Activated T-cell treated with anti-CD3 and anti-CD28 coated beads, Interleukin-2, amount 50 U/mL, for 24 hours (primary cell): ENCODE measurements at places on chromosomes 2 and 18.

DNA sequence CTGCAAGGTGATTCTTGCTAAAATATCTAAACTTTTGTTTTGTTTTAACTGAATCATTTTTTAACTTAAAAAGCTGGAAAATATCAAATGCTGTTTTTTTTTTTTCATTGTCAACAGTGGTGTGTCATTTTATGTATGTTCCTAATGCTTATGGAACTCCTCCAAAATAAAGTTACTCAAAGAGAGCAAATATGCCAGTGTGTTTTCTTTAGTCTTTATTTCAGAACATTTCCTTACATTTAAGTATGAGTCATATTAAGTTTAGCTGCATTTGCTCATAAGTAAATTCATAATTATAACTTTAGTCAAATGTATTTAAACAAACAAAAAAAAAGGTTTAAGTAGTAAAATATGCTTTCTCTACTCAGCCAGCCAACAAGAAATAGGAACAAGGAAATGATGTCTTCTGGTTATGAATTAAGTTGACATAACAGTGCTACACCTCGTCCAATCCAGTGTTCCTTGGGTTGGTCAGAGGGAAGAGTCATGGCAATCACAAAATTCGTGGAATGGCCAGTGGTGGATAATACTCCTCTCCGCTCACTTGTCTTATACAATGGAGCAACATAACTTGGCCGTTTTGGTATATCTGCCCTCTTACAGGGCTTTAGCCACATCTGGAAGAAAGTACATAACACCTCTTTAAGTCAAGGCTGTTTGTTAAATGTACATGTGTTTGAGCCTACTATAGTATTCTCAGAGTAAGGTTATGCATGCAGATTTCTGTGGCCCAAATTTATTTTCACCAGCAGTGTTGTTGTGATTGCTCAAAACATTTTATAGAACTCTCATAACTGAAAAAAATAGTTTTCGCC is 80.7 kb downstream of the SLC39A10 start:
- no peak for DNase-seq
- no peak overlapping the region for H3K4me3 ChIP-seq
- no peaks in the 10 kb centered on the region for H3K27me3 ChIP-seq
- H3K4me1 ChIP-seq: no peaks in the 10 kb centered on the region

- peak; percentile 84 for DNase-seq
- no peaks in the 10 kb centered on the region for H3K27me3 ChIP-seq
- H3K36me3 ChIP-seq: no peaks in the 10 kb centered on the region
- H3K27ac ChIP-seq: no peak overlapping the region
These were observed 18.3 kb upstream of the SLC35F6 start for GRCh38 chr2:26745609-26746327.

DNA sequence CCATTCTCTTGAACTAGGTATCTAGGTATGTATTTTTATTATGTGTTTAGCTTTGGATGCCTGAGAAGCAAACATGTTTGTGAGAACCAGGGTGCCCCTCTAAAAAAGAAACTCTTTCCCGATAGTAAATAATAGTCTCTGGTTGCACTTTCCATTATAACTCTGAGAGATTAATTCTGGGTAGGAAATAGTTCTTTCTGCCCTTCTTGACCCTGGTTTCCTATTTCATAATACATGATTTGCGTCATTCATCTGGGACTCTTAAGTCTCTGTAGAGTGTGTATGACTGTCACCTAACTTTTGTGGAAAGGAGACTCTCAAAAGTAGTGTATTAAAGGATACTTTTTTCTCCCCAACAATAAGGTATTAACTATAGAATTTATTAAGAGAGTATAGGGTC is 31.5 kb downstream of the ACSL3 start:
- no peak overlapping the region for H3K4me3 ChIP-seq
- DNase-seq: no peak
- no peaks in the 10 kb centered on the region for H3K27me3 ChIP-seq

- DNase-seq: no peak
- peak overlapping the region; percentile 92 for H3K4me3 ChIP-seq
- H3K27me3 ChIP-seq: no peaks in the 10 kb centered on the region
These were observed 2.4 kb downstream of the HNRNPLL start for GRCh38 chr2:38600242-38600891.

DNA sequence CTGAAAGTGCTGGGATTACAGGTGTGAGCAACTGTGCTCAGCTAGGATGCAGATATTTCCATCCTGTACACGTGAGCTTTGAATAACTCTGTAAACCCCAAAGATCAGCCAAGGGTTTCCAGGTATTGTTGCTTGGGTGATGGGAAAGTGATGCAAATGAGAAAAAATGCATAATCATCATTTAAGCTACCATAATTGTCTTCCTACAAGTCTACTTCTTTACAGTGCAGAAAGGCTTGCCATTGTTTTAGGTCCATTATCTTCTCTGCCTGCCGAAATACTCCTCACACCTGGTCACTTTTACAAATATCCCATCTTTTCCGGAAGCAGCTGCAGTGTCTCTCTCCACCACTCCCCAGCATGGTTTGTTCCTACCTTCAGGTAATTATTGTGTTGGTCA is 259.8 kb upstream of the CCDC68 start:
- H3K27ac ChIP-seq: no peak overlapping the region
- no peak for DNase-seq
- H3K4me3 ChIP-seq: no peak overlapping the region
- no peaks in the 10 kb centered on the region for H3K36me3 ChIP-seq
- no peaks in the 10 kb centered on the region for H3K4me1 ChIP-seq
- H3K27me3 ChIP-seq: no peaks in the 10 kb centered on the region

GRCh38 chr18:25235401-25236042 is 116.4 kb downstream of the ZNF521 start:
- no peak overlapping the region for H3K27ac ChIP-seq
- no peaks in the 10 kb centered on the region for H3K27me3 ChIP-seq
- no peak overlapping the region for H3K4me3 ChIP-seq
- H3K4me1 ChIP-seq: no peaks in the 10 kb centered on the region

DNA sequence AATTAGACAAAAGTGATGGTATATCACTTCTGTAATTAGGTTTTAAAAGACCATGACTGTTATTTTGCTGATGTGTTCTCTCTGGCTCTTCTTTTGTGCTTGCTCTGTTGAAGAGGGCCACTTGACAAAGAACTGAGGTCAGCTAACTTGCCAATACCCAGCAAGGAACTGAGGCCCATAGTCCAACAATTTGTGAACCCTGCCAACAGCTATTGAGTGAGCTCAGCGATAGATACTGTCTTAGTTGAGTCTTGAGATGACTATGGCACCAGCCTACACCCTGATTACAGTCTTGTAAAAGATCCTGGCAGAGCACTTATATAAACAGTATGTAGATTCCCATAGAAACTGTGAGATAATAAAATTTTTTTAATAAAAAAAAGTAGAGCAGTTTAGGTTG is 103.0 kb downstream of the BMPR2 start:
- no peak for DNase-seq
- no peak overlapping the region for H3K27ac ChIP-seq
- H3K4me1 ChIP-seq: peaks cover 11% of the 10 kb centered on the region
- no peak overlapping the region for H3K4me3 ChIP-seq

GRCh38 chr2:131567891-131568290 is 40.2 kb downstream of the CCDC74A start:
- peaks cover 37% of the 10 kb centered on the region for H3K27me3 ChIP-seq
- no peak overlapping the region for H3K27ac ChIP-seq
- no peaks in the 10 kb centered on the region for H3K36me3 ChIP-seq
- no peak for DNase-seq

GRCh38 chr18:36158266-36158867 is 28.7 kb downstream of the ELP2 start:
- peaks cover 96% of the 10 kb centered on the region for H3K36me3 ChIP-seq
- peaks cover 33% of the 10 kb centered on the region for H3K4me1 ChIP-seq
- no peaks in the 10 kb centered on the region for H3K27me3 ChIP-seq
- H3K4me3 ChIP-seq: no peak overlapping the region

GRCh38 chr2:75545922-75546321 is 14.8 kb downstream of the EVA1A start:
- H3K27ac ChIP-seq: no peak overlapping the region
- H3K36me3 ChIP-seq: no peaks in the 10 kb centered on the region
- H3K4me3 ChIP-seq: no peak overlapping the region
- H3K27me3 ChIP-seq: peaks cover 8% of the 10 kb centered on the region

DNA sequence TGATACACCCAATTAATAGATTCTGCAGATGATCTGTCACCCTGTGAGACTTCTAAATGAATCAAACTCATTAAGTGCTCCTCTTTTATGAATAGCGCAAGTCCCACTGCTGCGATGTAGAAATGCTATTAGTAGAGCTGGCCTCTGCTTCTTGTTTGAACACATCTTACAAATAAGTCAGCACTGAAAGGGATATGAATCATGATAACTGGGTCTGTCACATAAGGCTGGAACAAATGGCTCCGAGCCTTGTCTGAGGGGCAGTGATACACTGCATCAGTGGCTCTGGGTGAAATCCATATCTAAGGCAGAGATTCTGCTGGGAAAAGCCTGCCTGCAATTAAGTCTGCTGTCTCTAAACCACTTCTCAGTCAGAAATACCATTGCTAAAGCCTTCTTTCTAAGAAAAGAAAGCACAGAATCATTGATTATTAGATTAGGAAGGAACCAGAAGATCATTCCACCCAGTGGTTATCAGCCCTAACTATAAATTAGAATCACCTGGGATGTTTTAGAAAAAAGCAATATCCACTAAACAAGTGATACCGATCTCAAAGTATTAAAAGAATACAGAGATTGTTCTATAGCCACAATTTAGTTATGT is 75.2 kb downstream of the SLC5A7 start:
- no peaks in the 10 kb centered on the region for H3K4me1 ChIP-seq
- H3K4me3 ChIP-seq: no peak overlapping the region
- H3K36me3 ChIP-seq: no peaks in the 10 kb centered on the region
- DNase-seq: no peak

- peak overlapping the region; percentile 11 for H3K27ac ChIP-seq
- no peak for DNase-seq
- peaks cover 2% of the 10 kb centered on the region for H3K27me3 ChIP-seq
- H3K4me1 ChIP-seq: peaks cover 45% of the 10 kb centered on the region
These were observed 4.1 kb upstream of the PTPN18 start for GRCh38 chr2:130351711-130352110.

- no peaks in the 10 kb centered on the region for H3K36me3 ChIP-seq
- no peak overlapping the region for H3K27ac ChIP-seq
- H3K4me3 ChIP-seq: no peak overlapping the region
- H3K27me3 ChIP-seq: no peaks in the 10 kb centered on the region
These were observed 417.5 kb downstream of the NUP35 start for GRCh38 chr2:183541766-183542165.

- no peaks in the 10 kb centered on the region for H3K36me3 ChIP-seq
- H3K4me1 ChIP-seq: no peaks in the 10 kb centered on the region
- no peaks in the 10 kb centered on the region for H3K27me3 ChIP-seq
- no peak for DNase-seq
- H3K4me3 ChIP-seq: no peak overlapping the region
- no peak overlapping the region for H3K27ac ChIP-seq
These were observed 362.3 kb downstream of the FBXO15 start for GRCh38 chr18:73785300-73785699.

DNA sequence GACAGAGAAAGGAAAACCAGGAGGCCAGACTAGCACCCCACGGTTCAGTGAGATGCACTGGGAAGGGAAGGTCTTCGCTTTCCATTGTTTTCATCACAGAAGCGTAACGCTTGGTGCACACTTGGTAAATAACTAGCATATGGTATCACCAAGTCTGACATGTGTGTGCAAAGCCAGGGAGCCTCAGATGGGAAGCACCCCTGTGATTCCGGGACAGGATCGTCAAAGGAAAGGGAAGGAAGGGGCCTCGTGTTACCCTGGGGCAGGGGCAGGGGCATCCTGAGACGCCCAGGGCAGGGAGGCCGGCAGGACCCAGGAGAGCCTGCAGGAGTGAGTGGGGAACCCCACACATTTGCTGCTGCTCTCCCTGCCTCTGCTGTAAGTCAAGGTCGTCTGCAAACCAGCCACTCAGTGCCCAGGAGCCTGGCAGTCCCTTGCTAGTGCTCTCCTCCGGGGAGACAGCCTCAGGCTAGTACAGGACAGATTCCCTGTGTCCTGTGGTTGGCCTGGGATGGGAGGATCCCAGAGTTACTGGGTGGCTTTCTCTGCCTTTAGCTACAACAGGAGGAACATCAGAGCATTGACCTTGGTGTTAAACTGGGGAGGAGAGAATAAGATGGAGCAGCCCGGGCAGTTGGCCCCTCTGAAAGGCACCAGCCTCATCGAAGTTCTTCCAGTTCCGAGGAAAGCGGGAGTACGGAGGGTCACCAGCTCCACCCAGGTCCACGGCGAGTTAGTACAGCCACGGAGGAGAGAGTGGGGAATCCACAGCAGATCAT is 192.5 kb downstream of the NDUFA10 start:
- peak; percentile 18 for DNase-seq
- no peaks in the 10 kb centered on the region for H3K4me1 ChIP-seq
- no peaks in the 10 kb centered on the region for H3K36me3 ChIP-seq
- H3K4me3 ChIP-seq: no peak overlapping the region

GRCh38 chr2:218691234-218691633 is 19.3 kb downstream of the STK36 start:
- no peak for DNase-seq
- no peak overlapping the region for H3K27ac ChIP-seq

- no peaks in the 10 kb centered on the region for H3K36me3 ChIP-seq
- no peak for DNase-seq
- H3K27ac ChIP-seq: no peak overlapping the region
- peaks cover 17% of the 10 kb centered on the region for H3K27me3 ChIP-seq
- peaks cover under 1% of the 10 kb centered on the region for H3K4me1 ChIP-seq
These were observed 19.2 kb downstream of the KCNF1 start for GRCh38 chr2:10930721-10931516.

GRCh38 chr2:201220102-201220570 is 37.2 kb downstream of the CASP10 start:
- no peak for DNase-seq
- peak overlapping the region; percentile 74 for H3K27ac ChIP-seq
- no peak overlapping the region for H3K4me3 ChIP-seq

DNA sequence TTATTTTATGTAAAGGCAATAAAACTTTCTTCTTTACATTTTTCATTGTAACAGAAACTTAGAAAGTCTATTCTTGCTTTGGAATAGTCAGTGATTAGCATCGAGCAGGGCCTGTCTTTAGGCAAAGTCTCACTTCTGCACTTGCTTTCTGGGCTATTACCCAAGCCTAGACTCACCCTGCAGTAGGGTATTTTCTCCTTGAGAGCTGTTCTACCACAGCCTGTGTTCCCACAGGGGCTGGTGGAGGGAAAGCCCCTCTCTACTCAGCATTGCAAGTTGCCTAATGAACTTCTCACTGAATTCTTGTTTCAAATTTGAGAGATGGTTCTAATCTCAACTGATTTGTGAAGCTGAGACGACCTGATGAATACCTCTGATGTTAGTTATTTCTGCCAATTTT is 111.7 kb upstream of the KLHL14 start:
- no peak for DNase-seq
- no peaks in the 10 kb centered on the region for H3K4me1 ChIP-seq
- H3K36me3 ChIP-seq: no peaks in the 10 kb centered on the region
- no peak overlapping the region for H3K27ac ChIP-seq

DNA sequence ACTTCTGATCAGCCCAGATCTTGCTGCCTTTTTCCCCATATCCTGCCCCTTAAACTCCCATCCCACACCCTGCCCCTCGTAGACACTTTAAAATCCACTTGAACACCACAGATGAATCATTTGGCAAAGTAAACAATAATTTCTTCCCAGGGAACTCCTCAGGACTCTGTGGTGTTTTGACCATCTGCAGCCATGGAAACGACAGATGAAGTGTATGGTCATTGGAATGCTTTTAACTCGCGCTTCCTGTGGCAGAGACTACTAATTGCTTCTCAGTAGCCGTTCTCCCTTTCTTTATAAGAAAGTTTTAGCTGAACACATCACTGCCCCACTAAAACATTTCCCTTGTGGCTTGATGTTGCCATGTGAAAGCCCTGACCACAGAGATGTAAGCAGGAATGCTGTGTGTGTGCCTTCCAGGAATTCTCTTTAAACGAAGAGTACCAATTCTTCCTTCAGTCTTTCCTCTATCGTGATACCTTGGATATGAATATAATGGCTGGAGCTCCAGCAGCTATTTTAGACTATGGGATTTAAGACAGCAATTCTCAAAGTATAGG is 92.7 kb upstream of the PARD3B start:
- no peaks in the 10 kb centered on the region for H3K36me3 ChIP-seq
- no peak for DNase-seq
- H3K27me3 ChIP-seq: peaks cover 6% of the 10 kb centered on the region
- no peaks in the 10 kb centered on the region for H3K4me1 ChIP-seq
